ENCODE measurements at places on chromosomes 13 and 19.

GRCh38 chr13:113345486-113345885 is 18.4 kb downstream of the GRTP1 start:
- DNase-seq, result no peak

GRCh38 chr13:77184455-77184854 is 142.4 kb downstream of the MYCBP2 start:
- no peak for DNase-seq

- no peak for DNase-seq
These were observed 10.4 kb downstream of the PNPLA6 start for GRCh38 chr19:7545904-7546303.

- no peak for DNase-seq
These were observed 18.1 kb downstream of the ARHGEF18 start for GRCh38 chr19:7366701-7367420.

DNA sequence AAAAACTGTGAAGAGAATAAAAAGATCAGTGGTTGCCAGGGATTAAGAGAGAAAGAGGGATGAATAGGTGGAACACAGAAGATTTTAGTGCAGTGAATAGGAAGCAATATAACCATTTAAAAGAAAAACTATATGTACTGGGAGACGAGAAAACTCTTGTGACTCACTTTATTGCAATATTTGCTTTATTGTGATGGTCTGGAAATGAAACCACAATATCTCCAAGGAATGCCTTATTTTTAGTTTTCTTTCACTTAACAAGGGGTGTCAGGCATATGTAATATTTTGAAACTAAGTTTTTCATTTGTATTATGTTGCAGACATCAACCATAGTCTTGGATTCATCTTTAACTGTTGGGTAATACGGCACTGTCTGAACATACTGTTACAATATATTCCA is 1308.2 kb downstream of the PCDH9 start:
- DNase-seq, result no peak

DNA sequence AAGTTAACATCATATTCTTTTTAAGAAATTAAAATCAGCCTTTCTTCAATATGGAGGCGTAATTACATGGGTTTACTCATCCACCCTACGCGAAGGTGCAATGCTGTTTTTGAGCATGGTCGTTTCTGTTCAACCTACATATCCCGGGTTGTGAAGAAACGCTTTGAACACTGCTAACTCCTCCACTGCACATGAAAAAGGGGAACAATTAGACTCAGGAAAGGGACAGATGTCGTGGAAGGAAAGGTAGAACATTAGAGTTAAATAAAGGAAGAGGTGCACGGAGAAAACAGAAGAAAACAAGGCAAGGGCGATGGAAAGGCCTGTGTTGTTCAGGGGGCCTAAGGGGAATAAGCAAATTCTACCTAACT is 4.1 kb downstream of the ZIC5 start:
- DNase-seq, result no peak

DNA sequence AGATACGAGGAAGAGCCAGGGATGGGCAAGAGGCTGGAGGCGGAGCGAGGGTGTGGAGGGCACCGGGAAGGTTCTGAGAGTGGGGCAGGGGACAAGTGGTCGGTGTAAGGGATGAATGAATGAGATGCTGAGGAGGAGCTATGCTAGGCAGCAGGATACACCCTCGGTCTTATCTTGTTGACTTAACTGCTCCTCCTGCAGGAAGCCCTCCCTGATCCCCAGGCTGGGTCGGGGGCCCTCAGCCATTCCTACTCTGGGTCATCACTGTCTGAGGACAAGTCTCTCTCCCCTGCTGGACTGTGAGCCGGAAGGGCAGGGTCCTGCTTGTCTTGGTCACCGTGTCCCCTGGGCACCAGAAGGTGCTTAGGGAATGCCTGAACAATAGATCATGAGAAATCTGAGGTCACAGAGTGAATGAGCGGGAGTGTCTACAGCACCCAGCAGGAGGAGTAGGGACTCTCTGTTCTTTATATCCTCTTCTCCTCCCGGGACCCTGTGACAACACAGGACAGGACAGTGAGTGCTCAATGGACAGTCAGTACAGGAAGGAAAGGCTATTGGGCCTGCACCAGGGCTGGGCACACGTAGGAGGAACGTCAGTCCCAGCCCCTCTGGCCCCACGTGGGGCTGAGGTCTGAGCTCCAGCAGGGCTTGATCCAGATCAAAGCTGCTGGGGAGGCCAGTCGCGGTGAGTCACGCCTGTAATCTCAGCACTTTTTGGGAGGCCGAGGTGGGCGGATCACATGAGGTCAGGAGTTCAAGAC is 6.5 kb downstream of the NKPD1 start:
- DNase-seq, result no peak

DNA sequence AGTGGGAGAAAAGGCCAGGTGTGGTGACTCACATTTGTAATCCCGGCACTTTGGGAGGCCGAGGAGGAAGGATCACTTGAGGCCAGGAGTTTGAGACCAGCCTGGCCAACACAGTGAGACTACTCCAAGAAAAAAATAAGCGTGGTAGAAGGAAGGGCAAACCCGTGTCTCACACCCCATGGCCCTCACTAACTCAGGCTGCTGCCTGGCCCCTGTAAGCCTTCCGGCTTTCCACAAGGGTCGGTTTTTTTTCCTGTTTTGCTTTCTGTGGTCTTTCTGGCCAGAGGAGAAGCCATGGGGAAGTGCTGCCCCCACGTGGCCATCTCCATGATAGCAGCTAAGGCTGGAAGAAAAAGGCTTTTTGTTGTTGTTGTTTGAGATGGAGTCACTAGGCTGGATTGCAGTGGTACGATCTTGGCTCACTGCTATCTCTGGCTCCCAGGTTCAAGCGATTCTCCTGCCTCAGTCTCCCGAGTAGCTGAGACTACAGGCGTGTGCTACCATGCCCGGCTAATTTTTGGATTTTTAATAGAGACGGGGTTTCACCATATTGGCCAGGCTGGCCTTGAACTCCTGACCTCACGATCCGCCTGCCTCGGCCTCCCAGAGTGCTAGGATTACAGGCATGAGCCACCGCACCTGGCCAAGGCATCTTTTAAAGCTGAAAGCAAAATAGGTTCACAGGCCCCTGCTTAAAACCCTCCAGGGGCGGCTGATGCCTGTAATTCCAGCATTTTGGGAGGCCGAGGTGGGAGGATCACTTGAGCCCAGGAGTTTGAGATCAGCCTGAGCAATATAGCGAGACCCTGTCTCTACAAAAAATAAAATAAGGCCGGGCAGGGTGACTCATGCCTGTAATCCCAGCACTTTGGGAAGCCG is 7.5 kb upstream of the ARHGEF18 start:
- DNase-seq, result peak; percentile 92

GRCh38 chr19:35879770-35880317 is 11.5 kb downstream of the APLP1 start:
- DNase-seq, result peak; percentile 49

DNA sequence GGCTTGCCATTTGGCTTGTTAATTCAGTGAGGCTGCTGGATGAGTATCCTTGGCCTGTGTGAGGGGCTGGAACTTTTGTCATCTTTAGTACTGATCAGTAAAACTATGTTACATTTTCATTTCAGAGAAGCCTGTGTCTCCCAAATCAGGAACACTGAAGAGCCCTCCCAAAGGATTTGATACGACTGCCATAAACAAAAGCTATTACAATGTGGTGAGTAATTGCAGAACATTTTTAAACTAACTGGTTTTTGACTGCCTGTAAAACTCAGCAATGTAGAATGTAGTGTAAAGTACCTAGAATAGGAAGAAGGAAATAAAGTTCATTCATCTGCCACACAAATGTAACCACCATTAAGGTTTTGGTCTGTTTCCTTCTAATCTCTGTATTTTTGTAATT is 87.4 kb upstream of the TEX29 start:
- DNase-seq, result no peak

DNA sequence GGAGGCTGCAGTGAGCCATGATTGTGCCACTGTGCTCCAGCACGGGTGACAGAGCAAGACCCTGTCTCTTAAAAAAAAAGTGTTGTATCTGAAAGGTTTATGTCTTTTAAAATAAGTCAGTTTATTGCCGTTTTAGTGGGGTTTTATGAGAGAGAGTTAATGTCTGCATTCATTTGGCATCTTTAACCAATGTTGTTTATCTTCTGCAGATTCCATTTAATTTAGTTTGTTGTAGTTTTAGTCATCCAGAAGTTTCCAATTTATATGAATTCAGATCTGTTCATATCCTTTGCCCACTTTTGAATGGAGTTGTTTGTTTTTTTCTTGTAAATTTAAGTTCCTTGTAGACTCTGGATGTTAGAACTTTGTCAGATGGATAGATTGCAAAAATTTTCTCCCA is 36.7 kb upstream of the LPAR6 start:
- no peak for DNase-seq

DNA sequence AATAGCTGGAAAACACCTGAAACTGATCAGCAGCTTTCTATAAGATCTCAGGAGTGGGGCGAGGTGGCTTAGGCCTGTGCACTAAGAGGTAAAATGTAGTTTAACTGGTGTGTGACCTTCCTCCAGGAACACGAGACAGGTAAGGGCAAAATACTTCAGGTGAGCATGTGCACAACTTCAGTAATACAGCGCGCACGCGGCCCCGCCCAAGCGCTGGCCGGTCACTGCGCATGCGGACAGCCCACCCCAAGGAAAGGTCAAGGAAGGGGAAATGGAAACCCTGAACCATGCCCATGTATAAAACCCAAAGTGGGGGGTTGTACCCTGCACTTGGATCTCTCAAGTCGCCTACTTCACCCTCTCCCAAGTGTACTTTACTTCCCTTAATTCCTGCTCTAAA is 49.4 kb upstream of the ARHGEF7 start:
- no peak for DNase-seq

DNA sequence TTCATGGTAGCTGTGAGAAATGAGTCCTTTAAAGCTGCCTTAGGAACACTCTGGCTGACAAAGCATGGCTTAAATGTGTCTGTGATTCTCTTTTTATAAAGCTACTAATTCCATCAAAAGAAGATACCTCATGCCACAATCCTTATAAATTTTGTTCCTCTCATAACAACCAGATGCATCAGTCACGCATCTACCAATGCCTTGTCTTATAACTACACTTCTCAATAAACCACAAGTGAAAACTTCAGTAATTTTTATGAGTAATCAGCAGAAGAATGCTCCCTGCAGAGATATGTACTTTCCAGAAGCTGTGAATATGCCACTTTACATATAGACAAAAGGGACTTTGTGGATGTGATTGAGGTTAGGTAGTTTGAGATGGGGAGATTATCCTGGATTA is 147.8 kb downstream of the SUCLA2 start:
- DNase-seq, result no peak

GRCh38 chr13:37360556-37360955 is 238.0 kb downstream of the POSTN start:
- no peak for DNase-seq

GRCh38 chr19:1088416-1089010 is 6.7 kb downstream of the POLR2E start:
- DNase-seq, result no peak

GRCh38 chr19:7007859-7008258 is 13.4 kb downstream of the MBD3L2B start:
- DNase-seq, result no peak

DNA sequence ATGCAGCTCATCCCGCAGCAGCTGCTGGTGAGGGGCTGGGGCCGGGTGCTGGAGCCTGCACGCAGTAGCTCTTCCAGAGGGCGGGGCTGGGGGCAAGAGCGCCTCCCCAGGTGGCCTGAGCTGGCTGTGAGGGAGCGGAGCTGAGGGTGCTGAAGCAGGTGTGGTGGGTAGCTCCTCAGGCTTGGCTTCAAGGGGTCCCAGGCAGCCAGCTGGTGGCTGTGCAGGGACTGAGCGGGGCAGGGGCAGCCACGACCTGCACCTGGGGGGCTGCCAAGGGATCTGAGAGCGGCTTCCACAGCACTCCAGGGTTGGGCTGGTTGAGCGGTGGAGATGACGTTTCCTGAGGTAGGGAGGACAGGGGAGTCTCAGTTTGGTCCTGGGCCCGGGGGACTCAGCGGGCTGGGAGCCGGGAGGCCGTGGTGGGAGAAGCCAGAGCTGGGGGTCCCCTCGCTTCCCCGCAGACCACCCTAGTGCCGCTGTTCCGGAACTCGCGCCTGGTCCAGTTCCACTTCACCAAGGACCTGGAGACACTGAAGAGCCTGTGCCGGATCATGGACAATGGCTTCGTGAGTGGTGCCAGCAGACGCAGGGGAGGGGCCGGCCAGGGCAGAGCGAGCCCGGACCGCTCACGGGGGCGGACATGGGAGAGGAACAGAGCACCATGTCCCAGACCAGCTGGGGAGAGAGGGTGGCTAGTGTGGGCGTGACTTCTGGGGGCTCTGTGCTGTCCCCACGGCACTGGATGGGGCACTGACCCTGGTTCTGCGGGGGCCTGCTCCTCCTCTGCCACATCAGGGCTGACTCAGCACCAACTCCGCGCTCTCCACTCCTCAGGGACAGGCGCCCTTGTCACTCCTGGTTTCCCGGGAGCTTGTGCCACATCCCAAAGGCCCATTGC is 7.4 kb downstream of the PTOV1 start:
- DNase-seq, result no peak

DNA sequence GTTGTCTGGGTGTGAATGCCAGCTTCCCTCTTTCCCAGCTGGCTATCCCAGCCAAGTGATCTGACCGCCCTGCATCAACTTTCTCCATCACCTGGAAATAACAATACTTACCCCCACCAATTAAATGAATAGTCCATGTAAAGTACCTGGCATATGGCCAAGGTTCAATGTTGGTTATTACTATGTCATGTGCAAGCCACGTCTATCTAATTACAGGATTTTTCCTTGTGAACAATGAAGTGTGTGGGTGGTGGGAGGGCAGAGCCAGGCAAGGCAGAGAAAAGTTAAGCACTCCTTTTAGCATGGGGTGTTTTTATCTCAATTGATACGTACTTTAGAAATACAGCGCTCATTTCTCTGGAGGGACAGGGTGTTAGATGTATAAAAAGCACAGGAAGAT is 121.1 kb downstream of the NHLRC3 start:
- DNase-seq, result no peak

DNA sequence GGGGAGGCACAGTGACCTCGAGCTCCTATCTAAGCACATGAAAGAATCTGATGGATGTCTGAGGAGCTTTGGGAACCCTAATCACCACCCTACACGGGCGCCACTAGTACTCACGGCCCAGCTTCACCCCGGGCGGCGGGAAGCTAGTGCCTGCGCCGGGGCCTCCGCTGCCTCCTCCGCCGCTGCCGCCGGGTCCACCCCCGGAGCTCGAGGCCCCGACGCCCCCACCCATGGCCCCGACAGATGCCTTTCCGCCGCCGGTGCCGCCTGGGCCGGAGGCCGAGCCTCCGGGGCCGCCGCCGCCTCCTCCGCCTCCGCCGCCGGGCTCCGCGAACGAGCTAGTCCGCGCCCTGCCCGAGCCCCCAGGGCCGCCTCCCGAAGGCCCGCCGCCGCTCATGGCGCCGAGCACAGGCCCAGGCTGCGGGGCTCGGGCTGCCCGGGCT is 312 bp downstream of the GSK3A start:
- peak; percentile 17 for DNase-seq

GRCh38 chr19:11209839-11210655 is 12.7 kb upstream of the KANK2 start:
- no peak for DNase-seq

DNA sequence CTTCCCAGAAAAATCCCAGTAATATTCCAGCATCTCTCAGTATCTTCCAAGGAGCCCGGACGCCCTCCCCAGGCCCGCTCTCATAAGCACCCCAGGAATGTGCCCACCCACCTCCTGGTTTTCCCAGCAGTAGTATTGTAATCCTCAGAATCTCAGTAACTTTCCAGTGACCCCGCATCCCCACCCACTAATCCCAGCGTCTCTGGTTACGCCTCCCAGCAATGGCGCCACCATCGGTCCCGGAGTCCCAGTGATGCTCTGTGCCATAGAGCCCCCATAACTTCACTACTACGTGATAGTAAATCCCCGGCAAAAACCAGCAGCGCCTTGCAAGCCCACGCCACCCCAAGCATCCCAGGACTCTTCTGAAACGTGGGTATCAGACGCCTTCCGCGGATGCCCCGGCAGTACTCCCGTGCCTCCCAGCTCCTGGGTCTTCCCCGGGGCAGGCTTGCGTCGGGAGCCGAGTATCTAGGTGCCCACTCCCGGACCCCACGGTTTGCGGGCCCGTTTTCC is 928 bp upstream of the PNPLA6 start:
- DNase-seq, result peak; percentile 82
